ENCODE measurements at places on chromosomes 7 and 10.

DNA sequence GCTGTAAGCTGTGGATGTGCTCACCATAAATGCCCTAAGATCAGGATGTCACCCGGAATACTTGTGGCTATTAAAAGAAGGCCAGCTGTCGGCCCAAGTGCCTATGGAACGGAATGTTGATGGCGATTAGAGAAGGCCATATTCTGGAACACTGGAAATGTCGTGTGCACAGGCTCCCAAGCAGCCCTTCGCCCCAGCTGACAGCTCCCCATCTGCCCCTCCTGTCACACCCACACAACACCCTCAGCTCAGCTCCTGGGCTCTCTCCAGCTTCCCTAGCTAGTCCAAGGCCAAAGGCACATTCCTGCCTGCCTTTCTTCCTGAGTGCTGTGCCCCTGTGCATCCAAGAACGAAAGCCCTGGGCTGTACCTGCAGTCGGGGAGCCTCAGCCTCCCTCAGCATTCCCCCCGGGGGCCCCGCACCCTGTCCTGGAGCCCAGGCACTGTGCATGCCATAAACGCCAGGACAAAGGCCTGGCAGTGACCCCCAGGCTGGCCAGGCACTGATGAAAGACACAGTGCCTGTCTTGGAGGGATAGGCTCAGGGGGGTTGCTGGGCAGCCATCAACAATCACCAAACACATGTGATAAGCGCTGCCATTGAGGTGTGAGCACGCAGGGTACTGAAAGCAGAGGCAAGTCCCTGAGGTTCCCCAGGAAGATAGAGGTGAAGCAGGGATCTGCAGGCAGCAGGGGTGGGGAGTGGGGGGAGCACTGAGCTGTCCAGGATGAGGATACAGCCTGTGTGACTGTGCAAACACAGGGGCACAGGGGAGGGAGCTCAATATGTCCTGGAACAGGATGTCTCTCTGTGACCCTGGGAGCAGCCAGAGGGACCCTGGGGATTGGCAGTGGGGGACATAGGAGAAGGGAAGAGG is 3.7 kb upstream of the LDB3 start:
- DNase-seq: no peak

DNA sequence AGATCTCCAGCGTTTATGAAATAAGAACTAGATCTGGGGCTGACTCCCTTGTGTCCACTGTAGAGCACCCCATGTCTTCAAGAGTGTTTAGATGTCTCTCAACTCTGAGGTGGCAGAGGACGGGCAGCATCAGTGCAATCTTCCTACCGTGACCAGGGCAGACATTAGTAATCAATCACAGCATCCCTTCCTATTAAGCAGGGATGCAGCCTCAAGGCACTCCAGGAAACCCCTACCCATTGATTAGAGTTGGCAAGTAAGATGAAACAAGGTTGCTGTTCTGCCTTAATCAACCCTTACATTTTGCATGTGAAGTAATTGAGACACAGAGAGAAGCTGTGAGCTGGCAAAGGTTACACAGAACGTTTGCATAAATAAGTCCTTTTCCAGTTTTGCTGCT is 283.7 kb upstream of the ZMIZ1 start:
- no peak for DNase-seq

- DNase-seq: no peak
Observed at GRCh38 chr10:87560495-87561129, 55.9 kb downstream of the MINPP1 start.

DNA sequence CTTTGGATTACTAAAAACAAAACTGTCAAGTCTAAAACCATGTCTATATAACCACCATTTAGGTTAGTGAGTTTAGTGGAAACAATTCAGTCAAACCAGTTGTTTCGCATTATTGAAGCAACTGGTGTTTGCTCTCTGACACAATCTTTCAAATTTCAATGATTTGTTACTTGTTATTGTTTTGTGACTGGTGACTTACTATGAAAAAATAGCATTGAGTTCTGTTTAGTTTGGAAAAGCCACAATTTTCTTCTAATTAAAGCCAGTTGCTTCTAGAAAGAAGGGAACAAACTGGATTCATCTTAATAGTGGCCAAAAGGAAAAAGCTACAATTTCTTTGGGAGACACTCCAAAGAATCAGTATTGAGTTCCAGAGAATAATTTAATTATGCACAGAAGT is 30.4 kb downstream of the LAMB4 start:
- DNase-seq: no peak

DNA sequence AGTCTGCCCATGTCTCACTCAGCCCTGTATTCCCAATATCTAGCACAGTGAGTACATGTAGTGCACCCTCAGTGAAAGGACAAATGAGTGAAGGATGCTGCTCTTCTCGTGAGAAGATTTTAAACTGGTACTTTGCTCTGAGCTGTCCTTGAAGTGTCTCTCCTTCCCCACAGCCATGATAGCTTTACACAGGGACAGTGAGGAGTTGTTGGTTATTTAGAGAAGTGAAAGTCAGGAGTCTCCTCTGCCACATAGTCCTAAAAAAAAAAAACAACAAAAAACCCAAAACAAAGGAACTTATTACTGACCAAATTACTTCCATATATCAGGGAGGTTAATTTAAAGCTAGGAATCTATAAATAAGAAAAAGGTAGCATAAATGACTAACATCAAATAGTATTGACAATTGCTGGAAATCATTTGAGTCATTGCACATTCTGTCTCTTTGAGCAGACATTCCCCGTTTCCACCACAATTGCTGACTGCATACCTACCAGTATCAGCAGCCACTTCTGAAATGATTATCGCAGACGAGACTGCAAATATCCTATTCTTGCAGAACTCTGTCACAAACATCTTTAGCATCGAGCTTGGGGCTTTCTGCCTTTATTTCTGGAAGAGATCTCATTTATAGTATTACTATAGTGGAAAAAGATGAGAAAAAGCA is 202.1 kb downstream of the PTEN start:
- DNase-seq: peak; percentile 83

GRCh38 chr10:49254556-49255318 is 44.2 kb upstream of the C10orf71 start:
- DNase-seq: no peak

GRCh38 chr10:76553263-76554032 is 1084.2 kb downstream of the KCNMA1 start:
- DNase-seq: no peak
